ENCODE measurements at places on chromosomes 6 and 20.

GRCh38 chr20:25209400-25209799 is 13.9 kb downstream of the ENTPD6 start:
- DNase-seq, result no peak

DNA sequence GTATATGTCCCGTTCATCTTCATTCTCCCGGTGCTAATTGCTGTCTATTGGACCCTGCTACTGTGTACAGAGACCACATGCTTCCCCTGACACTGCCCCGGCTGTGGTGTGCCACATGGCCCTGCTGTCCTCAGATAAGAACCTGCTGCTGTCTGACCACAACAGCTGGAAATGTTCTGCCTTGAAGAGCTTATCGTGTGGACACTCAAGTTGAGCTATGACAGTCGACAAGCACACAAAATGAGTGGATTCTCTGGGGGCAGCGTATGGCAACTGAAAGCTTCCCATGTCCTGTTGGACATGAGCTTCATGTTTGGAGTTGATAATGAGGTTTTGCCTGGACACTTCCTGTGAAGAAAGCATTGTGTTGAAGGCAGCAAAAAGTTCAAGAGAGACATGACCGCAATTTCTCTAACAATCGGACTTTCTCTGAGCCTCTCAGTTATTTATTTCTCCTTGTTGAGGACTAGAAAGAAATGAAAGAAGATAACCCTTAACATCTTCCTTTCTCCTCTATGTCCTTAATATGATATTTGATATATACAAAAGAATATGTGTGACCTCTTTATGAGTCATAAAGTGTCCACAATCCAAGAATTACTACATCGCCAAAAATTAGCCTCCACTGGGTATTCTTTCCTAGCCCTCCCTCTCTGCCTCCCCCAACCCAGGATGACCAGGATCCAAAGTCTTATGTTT is 187.1 kb upstream of the TCF21 start:
- no peak for DNase-seq

- no peak for DNase-seq
These were observed 886 bp downstream of the ROMO1 start for GRCh38 chr20:35699957-35700624.

DNA sequence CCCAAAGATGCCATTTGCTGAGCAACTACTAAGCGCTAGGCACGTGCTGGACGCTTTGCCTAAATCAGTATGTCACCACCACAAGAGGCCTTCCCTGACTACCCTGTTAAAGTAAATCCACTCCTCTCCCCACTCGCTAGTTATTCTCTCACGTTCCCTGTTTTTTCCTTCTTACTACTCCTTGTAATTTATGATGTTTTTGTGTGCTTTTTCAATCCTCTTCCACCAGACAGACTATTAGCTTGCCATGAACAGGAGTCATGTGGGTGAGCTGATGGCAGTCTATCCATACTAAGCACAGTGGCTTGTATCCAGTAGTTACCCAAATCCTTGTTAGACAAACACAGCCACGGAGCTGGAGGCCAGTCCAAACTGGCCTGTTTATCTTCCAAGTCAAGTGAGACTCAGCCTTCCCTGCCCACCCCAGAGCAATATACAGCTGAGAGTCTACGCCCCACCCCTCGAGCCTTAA is 41.2 kb downstream of the C6orf132 start:
- DNase-seq, result no peak

DNA sequence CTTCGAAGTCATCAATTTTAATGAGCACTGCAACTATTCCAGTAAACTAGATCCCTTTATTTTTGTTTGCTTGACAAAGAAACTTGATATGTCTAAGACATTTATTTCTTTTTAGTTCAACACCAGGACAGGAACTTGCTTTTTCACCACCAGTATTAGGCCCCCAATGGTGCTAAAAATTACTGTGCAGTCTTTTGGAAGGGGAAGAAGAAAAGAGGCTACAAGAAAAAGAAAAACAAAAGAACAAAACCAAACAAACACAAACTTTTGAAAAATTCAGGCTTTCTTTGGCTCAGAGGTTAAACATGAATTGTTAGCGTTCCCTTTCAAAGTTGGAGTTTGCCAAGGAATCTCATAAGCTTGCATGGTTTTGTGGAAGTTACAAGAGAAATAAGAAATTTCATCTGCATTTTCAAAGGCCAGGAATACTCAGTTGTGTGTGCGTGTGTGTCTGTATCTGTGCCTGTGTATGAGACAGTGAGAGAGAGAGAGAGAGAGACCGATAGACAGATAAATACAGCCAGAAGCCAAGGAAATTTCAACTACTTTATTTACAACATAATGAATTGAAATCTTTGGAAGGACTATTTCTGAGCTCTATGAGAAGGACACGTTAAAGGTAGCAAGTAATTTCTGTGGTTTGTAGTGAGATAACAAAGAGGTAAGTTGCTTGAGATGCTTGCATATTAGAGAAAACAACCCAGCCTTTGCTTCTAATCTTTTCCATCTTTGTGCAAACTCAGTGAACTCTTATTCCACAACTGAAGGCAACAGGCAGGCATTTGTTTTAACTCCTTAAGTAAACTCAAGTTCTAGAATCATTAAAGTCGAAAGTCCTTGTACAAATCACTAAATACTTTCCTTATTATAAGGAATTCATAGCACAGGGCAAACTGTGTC is 171.0 kb upstream of the CITED2 start:
- no peak for DNase-seq

- DNase-seq, result no peak
These were observed 3.0 kb downstream of the ZC2HC1B start for GRCh38 chr6:143867236-143867635.

DNA sequence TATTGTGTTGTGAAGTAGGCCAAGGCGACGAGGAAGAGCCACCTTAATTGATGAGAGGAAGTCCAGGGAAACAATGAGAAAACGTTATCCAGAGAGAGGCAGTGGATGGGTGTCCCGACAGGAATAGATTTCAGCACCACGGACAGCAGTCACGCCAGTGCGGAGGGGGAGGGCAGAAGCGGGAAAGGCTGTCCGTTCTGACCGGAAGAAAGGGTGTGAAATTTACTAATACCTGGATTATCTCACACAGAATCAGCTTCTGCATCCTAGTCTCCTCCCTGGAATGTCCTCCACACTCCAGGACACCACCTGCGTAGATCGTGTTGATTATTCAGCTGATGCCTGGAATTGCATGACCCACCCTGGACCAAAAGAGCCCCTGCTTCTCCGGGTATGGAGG is 7.4 kb upstream of the BPIFA3 start:
- no peak for DNase-seq

DNA sequence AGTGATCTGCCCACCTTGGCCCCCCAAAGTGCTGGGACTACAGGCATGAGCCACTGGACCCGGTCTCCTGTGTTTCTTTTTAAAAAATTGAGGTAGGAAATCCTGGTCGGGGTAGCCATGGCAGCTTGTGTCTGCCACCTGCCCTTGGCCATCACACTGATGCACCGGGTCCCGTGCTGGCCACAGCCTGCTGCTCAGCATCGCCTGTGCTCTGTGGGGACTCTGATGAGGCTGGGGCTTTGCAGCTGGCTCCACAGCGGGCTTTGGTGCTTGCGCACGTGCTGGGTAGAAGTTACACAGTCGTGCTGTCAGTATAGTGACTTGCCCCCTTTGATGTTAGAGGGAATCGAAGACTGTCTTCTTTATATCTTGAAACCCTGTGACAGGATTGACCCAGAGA is 66.7 kb downstream of the SMAP1 start:
- no peak for DNase-seq

DNA sequence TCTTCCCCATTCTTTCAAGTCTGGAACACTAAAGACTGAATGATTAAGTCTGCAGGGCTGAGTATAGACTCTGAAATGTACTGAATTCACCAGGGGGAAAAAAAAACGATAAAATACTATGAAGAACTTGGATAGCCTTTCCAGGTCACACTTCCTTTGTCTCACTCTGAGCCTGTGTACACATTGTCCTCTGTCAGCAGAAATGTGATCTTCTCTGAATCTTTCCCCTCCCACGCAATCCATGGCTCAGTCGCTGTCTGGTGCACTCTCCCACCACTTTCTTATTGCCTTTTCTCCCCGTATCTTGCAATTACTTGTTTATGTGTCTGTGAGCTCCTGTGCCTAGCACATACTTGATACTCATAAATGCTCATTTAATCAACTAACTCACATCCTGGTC is 212.6 kb upstream of the RSPO3 start:
- no peak for DNase-seq

All from stimulated activated CD4-positive, alpha-beta T cell treated with anti-CD3 and anti-CD28 coated beads, Interleukin-2, amount 100 ng/mL, for 4 hours (primary cell).